ENCODE measurements at places on chromosomes 11 and 22. TPM values are rescaled to one million over a fixed set of nuclear protein-coding genes. Genes with fewer than 3 reads are reported as not detected.

Gene KDELR3
- total RNA-seq = 0.80 TPM

Gene ENTHD1
- total RNA-seq = not detected

DNA sequence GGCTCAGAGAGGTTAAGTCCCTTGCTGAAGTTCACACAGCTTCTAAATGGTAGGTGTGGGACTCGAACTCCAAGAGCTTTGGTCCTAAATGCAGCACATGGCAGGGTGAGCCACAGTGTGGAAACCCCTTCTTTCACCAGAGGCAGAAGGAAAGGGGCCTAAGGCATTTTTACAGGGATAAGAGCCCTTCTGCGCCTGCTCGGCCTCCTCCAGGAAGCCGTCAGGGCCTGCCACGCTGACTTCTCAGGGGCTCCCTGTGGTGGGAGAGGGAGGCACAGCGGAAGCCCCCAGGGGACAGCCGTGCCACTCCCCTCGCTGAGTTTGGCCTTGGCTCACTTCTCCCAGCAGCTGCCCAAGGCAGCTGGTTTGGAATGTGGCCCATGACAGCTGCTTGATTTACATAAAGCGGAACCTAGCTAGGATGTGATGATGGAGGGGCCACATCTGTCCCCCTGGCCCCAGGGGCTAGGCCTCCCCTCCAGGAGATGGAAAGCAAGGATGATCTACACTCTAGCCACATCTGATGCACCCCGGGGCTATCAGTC, 35.4 kb downstream of the CD82 start:
- DNase-seq = no peak

- DNase-seq = peak; percentile 93
Observed at GRCh38 chr11:118911880-118912741, 13.6 kb downstream of the BCL9L start.

GRCh38 chr11:61976813-61977475, 9.5 kb upstream of the FTH1 start:
- no peak for DNase-seq

GRCh38 chr11:65492637-65493366, 6.0 kb upstream of the MALAT1 start:
- peak; percentile 90 for DNase-seq

DNA sequence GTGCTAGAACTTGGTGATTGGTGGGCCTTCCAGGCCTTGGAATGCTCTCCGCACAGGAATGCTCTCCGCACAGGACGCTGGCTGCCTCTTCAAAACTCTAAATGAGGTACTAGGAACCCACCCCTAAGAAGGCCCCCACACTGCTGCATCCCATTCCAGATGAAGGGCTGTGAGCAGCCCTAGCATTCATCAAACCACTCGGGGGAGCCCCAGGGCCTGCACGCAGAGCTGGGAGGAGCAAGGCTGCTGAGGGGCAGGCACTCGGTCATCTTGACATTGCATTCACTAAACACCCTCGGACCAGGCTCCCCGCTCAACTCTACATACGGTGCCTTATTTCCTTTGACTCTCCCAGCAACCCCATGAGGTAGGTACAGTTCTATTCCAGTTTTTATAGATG, 49.2 kb upstream of the EMID1 start:
- DNase-seq = no peak
